ENCODE measurements at places on chromosomes 1 and 21.

DNA sequence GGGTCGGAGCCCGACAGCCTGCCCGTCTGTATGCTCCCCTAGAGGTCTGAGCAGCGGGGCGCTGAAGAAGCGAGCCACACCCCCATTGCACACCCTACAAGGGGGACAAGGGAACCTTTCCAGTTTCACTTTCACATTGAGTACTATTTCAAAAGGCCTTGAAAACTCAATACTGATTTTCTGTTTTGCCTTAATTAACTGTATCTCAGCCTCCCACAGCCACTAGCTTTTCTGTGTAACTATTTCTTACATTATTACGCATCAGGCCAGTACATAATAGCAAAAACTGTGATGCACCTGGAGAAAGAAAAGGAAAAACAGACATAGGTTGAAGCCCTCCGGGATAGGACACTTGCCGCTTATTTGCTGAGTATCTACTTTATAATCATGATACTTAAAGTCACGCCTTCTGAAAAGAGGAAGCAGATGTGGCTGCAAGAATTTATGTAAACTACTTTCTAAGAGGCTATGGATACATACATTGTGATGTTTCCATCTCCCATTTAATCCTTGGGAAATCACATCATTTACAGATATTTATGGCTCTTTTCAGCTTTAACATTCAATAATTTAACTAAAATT is 1719.5 kb downstream of the MRPL39 start:
- no peak overlapping the region for H3K27ac ChIP-seq
- no peak for DNase-seq
- no peaks in the 10 kb centered on the region for H3K4me1 ChIP-seq

- no peaks in the 10 kb centered on the region for H3K4me1 ChIP-seq
- H3K27me3 ChIP-seq: no peaks in the 10 kb centered on the region
- H3K4me3 ChIP-seq: no peak overlapping the region
- H3K27ac ChIP-seq: no peak overlapping the region
- H3K36me3 ChIP-seq: no peaks in the 10 kb centered on the region
Observed at GRCh38 chr1:20921285-20921684, 134.2 kb upstream of the HP1BP3 start.

GRCh38 chr1:55300975-55301374 is 85.8 kb upstream of the USP24 start:
- no peak for DNase-seq
- H3K4me1 ChIP-seq: no peaks in the 10 kb centered on the region
- H3K27me3 ChIP-seq: no peaks in the 10 kb centered on the region
- no peak overlapping the region for H3K27ac ChIP-seq

DNA sequence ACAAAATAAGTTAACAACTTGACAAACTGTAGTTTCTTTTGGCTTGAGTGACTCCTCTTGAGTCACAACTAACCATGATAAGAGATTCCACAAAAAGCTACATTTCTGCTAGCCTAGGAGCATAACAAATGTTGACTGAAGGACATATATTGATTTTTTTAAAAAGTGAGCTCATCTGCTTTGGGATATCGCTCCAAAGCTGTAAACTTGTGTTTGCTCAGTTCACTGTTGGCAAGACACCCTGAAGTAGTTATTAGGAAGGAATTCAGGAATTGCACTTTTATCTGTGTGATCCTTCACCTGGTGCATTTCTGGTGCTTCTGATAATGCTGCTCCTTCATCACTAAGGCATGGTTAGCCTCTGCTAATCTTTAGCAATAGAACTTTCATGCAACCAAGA is 23.7 kb downstream of the RWDD3 start:
- no peaks in the 10 kb centered on the region for H3K27me3 ChIP-seq
- no peak for DNase-seq

DNA sequence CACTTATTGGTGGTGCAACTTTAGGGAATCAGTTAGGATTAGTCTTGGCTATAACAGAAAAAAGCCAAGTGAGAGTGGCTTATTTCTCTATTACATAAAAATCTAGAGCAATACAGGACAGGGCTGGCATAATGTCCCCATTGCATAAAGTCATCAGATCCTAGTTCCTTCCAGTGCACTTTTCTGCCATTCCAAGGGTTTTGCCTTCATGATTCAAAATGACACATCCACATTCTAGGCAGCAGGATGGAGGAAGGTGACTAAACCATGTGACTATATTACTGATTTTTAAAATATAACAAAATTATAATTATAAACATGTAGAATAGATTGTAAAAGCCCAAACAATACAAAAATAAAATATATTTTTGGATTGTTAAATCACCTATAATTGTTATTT is 18.8 kb downstream of the JUN start:
- H3K36me3 ChIP-seq: no peaks in the 10 kb centered on the region
- H3K27me3 ChIP-seq: no peaks in the 10 kb centered on the region
- no peak for DNase-seq

GRCh38 chr1:53396573-53397268 is 62.5 kb upstream of the DMRTB1 start:
- no peaks in the 10 kb centered on the region for H3K4me1 ChIP-seq
- no peak overlapping the region for H3K27ac ChIP-seq
- DNase-seq: no peak
- H3K4me3 ChIP-seq: no peak overlapping the region
- H3K36me3 ChIP-seq: no peaks in the 10 kb centered on the region

DNA sequence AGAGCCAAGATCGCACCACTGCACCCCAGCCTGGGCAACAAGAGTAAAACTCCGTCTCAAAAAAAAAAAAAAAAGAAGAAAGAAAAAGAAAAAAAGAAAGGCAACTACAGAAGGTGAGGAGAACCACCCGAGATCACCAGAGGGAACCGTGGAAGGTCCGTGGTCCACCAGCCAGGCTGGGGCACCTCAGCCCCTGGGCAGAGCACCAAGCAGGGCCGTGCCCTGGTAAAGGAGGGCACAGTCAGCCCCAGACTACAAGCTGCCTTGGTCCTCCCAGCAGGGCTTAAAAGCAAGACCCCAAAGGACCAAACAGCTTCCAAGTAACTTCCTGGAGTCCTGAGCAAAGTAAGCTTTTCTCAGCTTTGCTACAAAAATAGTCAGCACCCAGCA is 8.8 kb upstream of the SAMD11 start:
- peaks cover 42% of the 10 kb centered on the region for H3K27me3 ChIP-seq
- no peak overlapping the region for H3K4me3 ChIP-seq
- peaks cover 16% of the 10 kb centered on the region for H3K4me1 ChIP-seq
- H3K27ac ChIP-seq: no peak overlapping the region

GRCh38 chr1:107232426-107232825 is 91.6 kb downstream of the NTNG1 start:
- no peaks in the 10 kb centered on the region for H3K36me3 ChIP-seq
- H3K4me3 ChIP-seq: no peak overlapping the region
- H3K27ac ChIP-seq: no peak overlapping the region
- H3K27me3 ChIP-seq: no peaks in the 10 kb centered on the region

DNA sequence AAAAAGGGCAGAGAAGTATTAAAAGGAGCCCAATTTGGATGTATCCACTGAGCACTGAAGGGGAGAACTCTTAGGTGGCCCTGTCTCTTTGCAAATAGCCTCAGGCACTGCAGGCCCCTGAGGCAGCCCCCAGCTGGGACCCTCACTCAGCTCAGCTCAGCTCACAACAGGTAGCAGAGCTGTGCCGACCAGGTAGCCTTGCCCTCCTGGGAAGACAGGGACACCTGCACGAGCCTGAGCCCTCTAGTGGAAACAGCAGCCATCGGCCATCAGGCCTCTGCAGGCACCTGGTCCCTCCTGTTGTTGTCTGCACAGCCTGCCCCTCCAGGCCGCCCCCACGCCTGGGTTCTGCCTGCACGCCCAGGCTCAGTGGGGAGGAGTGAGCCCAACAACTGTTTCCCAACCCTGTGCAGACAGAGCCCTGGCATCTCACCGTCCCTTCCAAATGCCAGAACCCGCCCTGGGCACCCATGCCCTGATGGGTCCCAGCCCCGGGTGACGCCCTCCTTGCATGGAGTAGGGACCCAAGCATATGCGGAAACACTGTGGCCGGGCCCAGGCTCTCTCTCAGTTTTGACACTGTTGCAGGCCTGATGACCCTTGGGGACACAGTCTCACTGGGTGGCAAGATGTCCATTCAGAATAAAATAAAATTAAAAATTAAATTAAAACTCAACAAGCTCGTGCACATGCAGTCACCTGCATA is 60.0 kb upstream of the AJAP1 start:
- H3K27me3 ChIP-seq: no peaks in the 10 kb centered on the region
- H3K36me3 ChIP-seq: no peaks in the 10 kb centered on the region
- no peaks in the 10 kb centered on the region for H3K4me1 ChIP-seq
- H3K4me3 ChIP-seq: no peak overlapping the region
- H3K27ac ChIP-seq: no peak overlapping the region

GRCh38 chr1:59952065-59952464 is 25.5 kb upstream of the CYP2J2 start:
- no peaks in the 10 kb centered on the region for H3K4me1 ChIP-seq
- no peaks in the 10 kb centered on the region for H3K27me3 ChIP-seq
- H3K36me3 ChIP-seq: no peaks in the 10 kb centered on the region
- DNase-seq: no peak

DNA sequence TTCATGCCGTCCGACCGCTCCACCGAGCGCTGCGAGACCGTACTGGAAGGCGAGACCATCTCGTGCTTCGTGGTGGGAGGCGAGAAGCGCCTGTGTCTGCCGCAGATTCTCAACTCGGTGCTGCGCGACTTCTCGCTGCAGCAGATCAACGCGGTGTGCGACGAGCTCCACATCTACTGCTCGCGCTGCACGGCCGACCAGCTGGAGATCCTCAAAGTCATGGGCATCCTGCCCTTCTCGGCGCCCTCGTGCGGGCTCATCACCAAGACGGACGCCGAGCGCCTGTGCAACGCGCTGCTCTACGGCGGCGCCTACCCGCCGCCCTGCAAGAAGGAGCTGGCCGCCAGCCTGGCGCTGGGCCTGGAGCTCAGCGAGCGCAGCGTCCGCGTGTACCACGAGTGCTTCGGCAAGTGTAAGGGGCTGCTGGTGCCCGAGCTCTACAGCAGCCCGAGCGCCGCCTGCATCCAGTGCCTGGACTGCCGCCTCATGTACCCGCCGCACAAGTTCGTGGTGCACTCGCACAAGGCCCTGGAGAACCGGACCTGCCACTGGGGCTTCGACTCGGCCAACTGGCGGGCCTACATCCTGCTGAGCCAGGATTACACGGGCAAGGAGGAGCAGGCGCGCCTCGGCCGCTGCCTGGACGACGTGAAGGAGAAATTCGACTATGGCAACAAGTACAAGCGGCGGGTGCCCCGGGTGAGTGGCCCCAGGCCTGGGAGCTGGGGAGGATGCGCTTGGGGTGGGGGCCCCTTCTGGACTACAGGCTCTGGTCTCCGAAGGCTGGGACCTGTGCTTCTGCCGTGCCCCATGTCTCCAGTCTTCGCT is 1.1 kb downstream of the SKI start:
- 0 out of 2 replicates have a peak overlapping the region, but pooled peaks have one; percentile 3 for H3K27ac ChIP-seq
- H3K4me3 ChIP-seq: peak overlapping the region; percentile 79
- H3K36me3 ChIP-seq: peaks cover 50% of the 10 kb centered on the region
- peaks cover 56% of the 10 kb centered on the region for H3K4me1 ChIP-seq
- H3K27me3 ChIP-seq: no peaks in the 10 kb centered on the region

Data from SJSA1 (cell line).